ENCODE measurements at places on chromosomes 7 and 10. TPM values are rescaled to one million over a fixed set of nuclear protein-coding genes. Genes with fewer than 3 reads are reported as not detected.

SNX10 gene
- 72.0 TPM for total RNA-seq

DNA sequence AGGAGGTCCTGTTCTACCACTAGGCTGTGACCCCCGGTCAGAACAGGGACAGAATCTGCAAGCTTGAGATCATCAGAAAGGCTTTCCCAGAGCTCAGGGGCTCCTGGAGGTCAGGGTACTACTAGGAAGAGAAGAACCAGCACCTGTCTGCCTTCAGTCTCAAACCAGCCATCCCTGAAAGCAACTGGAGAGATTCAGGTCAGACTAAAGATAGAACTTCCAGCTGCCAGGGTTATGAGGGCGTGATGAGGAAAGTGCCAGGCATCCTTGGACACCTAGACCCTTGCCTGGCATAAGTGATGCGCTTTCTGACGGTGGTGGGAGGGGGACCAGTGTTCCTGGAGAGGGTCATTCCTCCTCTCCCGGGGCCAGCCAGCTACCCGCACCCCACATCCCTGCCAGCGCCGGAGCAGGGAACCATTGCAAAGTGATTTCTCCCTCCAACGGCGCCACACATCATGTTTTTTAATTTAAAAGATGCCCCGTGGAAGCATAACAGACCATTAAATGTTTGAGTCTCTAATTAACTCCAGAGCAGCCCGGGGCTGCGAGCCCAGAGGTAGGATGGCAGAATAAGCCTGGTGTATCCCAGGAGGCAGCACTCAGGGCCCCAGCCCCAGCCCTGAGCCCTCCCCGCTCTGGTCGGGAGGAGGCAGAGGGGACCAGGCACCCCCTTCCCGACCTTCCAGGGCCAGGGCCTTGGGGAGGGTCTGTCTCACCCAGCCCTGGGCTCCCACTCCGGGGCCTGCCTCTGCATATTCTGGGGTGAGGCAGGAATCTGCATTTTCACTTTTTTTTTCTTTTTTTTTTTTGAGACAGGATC lies 64.0 kb downstream of the ELFN1 start:
- H3K27ac ChIP-seq = no peak overlapping the region
- no peaks in the 10 kb centered on the region for H3K4me1 ChIP-seq
- no peak overlapping the region for H3K4me3 ChIP-seq
- DNase-seq = no peak
- H3K36me3 ChIP-seq = no peaks in the 10 kb centered on the region

DNA sequence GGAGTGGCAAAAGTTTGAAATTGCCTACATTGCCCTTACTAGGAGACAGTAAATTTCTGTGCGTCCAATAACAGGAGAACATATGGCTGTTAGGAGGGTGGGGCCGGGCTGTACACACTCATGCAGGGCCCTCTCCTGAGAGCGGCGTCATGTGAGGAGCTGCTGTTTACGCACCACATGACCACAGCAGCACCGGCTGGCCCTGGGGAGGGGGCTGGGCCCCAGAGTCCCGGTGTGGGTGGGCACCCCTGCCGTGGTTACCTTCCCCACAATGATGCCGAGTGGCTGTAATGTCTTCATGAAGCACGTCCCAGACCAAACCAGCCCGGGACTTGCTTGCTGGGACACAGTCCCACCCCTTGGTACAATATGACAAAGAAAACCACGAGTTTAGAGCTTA lies 308.7 kb downstream of the DNAJB6 start:
- H3K36me3 ChIP-seq = no peaks in the 10 kb centered on the region
- DNase-seq = no peak
- H3K27ac ChIP-seq = no peak overlapping the region
- H3K4me3 ChIP-seq = no peak overlapping the region

- H3K4me3 ChIP-seq = no peak overlapping the region
- no peaks in the 10 kb centered on the region for H3K27me3 ChIP-seq
- no peaks in the 10 kb centered on the region for H3K4me1 ChIP-seq
- no peak for DNase-seq
- no peaks in the 10 kb centered on the region for H3K36me3 ChIP-seq
These were observed 4.7 kb upstream of the EBLN1 start for GRCh38 chr10:22222236-22223190.

- no peaks in the 10 kb centered on the region for H3K27me3 ChIP-seq
- H3K4me3 ChIP-seq = no peak overlapping the region
- no peak for DNase-seq
- no peaks in the 10 kb centered on the region for H3K36me3 ChIP-seq
- H3K27ac ChIP-seq = no peak overlapping the region
These were observed 18.1 kb upstream of the PANK1 start for GRCh38 chr10:89663144-89663543.

IRF5 gene
- 27.1 TPM for total RNA-seq

DNA sequence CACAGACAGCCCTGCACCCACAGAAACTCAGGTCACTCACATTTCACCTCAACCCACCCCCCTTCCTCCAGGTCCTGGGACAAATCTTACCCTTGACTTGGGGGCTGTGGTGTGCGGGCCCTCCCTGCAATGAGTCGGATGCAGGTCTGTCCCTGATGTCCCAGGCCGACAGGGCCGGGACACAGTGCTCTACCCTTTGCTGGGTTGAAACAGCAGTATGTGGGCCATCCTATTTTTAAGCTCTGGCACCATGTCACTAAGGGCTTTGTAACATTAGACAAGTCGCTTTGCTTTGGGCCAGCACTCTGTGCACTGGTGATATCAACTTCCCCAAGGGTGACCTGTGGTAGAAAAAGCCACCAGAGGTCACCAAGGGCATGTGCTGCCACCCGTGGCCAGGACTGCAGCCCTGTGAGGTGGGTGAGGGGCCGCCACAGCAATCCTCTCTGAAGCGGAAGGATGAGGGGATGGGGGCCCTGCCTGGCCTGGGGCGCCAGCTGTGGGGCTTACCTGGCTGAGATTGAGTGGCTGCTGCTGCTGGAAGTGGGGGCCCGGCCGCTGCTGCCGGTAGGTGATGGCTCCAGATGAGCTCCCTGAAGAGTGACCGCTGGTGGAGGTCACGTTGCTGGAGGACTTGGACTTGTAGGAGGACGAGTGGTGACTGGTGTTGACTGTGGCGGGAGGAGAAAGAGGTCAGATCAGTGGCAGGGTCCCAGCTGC lies 51.3 kb downstream of the CLEC2L start:
- H3K27me3 ChIP-seq = no peaks in the 10 kb centered on the region
- H3K4me3 ChIP-seq = no peak overlapping the region
- DNase-seq = no peak
- peaks cover 2% of the 10 kb centered on the region for H3K4me1 ChIP-seq
- no peak overlapping the region for H3K27ac ChIP-seq

- H3K4me1 ChIP-seq = no peaks in the 10 kb centered on the region
- no peak overlapping the region for H3K4me3 ChIP-seq
- H3K27me3 ChIP-seq = no peaks in the 10 kb centered on the region
- H3K27ac ChIP-seq = no peak overlapping the region
- no peak for DNase-seq
- no peaks in the 10 kb centered on the region for H3K36me3 ChIP-seq
These were observed 104.1 kb upstream of the SLC25A13 start for GRCh38 chr7:96426027-96426426.

DNA sequence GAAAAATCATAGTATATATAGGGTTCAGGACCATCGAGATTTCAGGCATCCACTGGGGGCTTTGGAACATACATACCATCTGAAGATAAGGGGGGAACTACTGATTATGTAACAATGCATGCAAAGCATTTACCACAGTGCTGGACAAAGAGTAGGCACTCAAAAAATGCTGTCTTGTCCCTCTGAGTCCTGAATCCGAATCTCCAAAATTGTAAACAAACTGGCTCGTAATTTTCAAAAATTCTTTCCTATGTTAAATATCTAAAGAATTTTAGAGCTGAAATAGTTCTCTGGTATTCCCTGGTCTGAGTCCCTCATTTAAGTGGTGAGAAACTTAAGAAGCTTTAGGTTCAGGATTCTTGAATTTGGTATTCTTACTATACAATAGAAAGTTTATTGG lies 167.8 kb upstream of the ASAH2 start:
- no peak overlapping the region for H3K4me3 ChIP-seq
- H3K4me1 ChIP-seq = peaks cover 14% of the 10 kb centered on the region
- no peaks in the 10 kb centered on the region for H3K27me3 ChIP-seq

AASS gene
- 24.2 TPM for total RNA-seq

- no peaks in the 10 kb centered on the region for H3K36me3 ChIP-seq
- no peak for DNase-seq
- no peak overlapping the region for H3K4me3 ChIP-seq
- H3K4me1 ChIP-seq = peaks cover 3% of the 10 kb centered on the region
These were observed 156.7 kb downstream of the PLXNA4 start for GRCh38 chr7:132419542-132419941.

GRCh38 chr10:94103192-94103591 lies 109.5 kb downstream of the PLCE1 start:
- H3K27ac ChIP-seq = no peak overlapping the region
- H3K36me3 ChIP-seq = no peaks in the 10 kb centered on the region
- DNase-seq = no peak
- H3K27me3 ChIP-seq = no peaks in the 10 kb centered on the region
- H3K4me3 ChIP-seq = no peak overlapping the region

DNA sequence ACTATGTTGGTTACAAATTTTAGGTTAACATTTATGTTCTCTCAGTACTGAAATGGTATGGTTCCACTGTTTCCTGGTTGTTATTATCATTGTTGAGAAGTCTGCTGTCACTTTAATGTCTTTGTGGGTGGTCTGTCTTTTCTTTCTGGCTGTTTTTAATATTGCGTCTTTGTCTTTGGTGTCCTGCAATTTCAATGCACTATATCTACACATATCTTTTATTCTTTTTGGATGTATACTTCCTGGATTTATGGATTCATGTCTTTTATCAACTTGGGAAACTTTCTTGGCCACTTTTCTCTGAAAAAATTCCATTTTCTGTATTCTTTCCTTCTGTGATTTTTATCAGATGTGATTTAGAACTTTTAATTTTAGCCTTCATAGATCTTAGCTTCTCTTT lies 250.2 kb downstream of the BUB3 start:
- no peaks in the 10 kb centered on the region for H3K4me1 ChIP-seq
- H3K36me3 ChIP-seq = no peaks in the 10 kb centered on the region
- no peak for DNase-seq

DNA sequence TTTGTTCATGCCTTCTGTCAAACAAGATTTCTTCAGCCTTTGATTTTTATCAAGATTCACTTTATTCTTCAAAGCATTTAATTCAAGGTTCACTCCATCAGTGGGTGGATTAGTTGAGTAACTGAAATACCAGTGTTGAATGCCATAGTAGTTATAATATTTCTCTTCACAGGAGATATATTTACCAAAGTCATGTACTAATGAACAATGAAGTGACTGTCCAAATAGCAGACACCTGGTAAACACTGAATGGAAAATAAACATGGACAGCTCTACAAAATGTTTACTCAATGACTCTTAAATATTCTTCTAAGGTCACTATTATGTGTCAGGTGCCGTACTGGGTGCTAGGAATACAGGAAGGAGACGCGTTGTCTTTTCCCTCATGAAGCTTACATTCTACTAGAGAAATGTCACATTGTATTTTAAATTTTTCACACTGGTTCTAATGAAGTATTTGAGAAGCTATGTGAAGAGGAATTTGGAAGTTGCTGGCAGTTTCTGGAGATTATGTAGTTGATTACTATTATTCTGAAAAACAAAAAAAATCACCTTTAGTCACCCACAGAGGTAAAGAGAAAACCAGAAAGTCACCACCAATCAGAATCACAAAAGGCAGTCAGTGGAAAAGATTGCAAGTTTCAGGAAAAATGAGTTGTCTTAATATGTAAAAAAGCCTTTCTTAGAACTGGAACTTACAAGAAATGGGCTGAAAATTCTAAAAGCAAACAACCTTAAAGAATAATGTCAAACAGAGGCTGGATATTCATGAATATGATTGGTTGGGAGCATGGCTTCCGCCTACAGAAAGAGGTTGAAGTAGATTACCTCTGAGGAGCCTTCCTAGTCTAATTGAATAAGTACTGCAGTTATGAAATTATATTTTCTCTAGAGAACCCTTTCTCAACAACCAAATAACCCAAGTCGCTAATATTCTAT lies 84.5 kb downstream of the RTKN2 start:
- DNase-seq = no peak
- no peaks in the 10 kb centered on the region for H3K4me1 ChIP-seq
- H3K36me3 ChIP-seq = no peaks in the 10 kb centered on the region
- no peak overlapping the region for H3K4me3 ChIP-seq
- H3K27me3 ChIP-seq = no peaks in the 10 kb centered on the region

DNA sequence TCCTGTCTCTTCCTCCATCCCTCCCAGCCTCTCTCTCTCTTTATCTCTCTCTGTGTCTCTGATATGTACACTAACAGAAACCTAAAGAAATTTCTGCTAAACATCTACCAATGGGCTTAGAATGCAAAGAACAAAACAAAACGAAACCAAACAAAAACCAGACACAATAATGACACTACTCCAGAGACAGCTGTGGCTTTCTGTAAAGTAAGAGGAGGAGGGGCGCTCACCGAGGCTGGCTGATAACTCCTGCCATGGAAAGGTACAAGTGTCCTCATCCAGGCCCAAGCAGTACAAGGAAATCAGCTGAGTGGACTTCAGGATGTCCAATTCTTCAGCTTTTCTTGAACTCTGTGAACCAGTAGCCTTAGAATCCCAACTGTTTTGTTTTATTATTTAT lies 70.4 kb upstream of the FZD8 start:
- no peaks in the 10 kb centered on the region for H3K36me3 ChIP-seq
- H3K4me1 ChIP-seq = no peaks in the 10 kb centered on the region
- no peak overlapping the region for H3K27ac ChIP-seq
- no peak overlapping the region for H3K4me3 ChIP-seq
- DNase-seq = no peak
- H3K27me3 ChIP-seq = no peaks in the 10 kb centered on the region

- H3K4me1 ChIP-seq = no peaks in the 10 kb centered on the region
- H3K27me3 ChIP-seq = no peaks in the 10 kb centered on the region
- no peak overlapping the region for H3K4me3 ChIP-seq
- H3K27ac ChIP-seq = no peak overlapping the region
- no peak for DNase-seq
- no peaks in the 10 kb centered on the region for H3K36me3 ChIP-seq
These were observed 129.2 kb upstream of the FAM3C start for GRCh38 chr7:121525155-121525819.

GRCh38 chr7:155710031-155710430 lies 65.6 kb downstream of the RBM33 start:
- H3K27me3 ChIP-seq = no peaks in the 10 kb centered on the region
- H3K36me3 ChIP-seq = peaks cover 15% of the 10 kb centered on the region
- DNase-seq = no peak
- no peak overlapping the region for H3K27ac ChIP-seq

DNA sequence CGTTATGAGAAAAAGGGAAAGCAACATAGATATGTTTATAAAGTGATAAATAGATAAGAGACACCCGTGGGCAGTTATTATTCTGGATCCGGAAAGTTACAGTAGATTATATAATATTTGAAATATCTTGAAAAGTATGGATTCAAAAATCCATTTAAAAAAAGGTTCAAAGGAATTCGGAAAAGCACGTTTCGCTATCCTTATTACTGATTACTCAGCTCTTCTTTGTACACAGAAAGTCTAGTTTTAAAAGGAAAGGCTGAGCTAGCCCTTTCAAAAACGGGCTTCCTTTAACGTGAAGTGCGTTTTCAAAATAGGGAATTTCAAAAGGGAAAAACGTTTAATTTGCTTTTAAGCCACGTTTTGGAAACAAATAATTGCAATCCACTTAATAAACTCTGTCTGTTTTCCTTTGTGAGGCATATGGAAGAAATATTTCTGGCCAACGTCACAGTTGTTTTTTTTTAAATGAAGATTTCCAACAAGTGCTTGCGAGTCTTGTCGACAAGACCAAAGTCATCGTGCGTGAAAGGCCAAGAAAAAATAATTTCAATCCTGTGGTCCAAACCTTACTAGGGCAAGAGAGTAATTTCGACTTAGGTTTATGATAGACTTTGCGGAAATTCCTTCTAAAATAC lies 2.2 kb upstream of the SKIDA1 start:
- peak overlapping the region; percentile 98 for H3K27ac ChIP-seq
- no peaks in the 10 kb centered on the region for H3K36me3 ChIP-seq
- DNase-seq = peak; percentile 64
- H3K4me3 ChIP-seq = peak overlapping the region; percentile 56
- peaks cover 7% of the 10 kb centered on the region for H3K4me1 ChIP-seq

CALHM1 gene
- not detected for total RNA-seq

SFRP4 gene
- 6.8 TPM for total RNA-seq

PRR15 gene
- total RNA-seq = 21.2 TPM

Measured in kidney (tissue), 22 donors.